ENCODE measurements at places on chromosomes 11 and 22. TPM values are rescaled to one million over a fixed set of nuclear protein-coding genes. Genes with fewer than 3 reads are reported as not detected.
A peak's percentile ranks its signal among the peaks of the same experiment; 100 is the strongest.

DNA sequence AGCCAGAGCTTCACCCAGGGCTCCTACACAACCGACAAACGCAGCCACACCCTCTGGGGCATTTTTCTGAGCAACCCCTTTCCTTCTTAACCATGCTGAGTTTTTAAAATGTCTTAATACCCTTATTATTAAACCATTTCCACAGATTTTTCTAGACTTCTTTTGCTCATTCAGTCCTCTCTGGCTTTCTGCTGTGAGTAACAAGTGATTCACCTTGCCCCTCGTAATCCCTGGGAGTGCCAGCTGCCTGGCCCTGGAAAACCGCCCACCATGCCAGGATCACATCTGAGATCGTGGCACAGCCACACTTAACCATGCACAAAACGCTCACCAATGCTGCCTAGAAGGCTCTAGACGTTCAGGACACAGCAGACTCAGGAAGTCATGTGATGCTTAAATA, 25.4 kb downstream of the YPEL1 start:
- H3K36me3 ChIP-seq, result no peaks in the 10 kb centered on the region
- H3K4me3 ChIP-seq, result no peak overlapping the region
- no peak overlapping the region for H3K27ac ChIP-seq
- no peaks in the 10 kb centered on the region for H3K27me3 ChIP-seq

DNA sequence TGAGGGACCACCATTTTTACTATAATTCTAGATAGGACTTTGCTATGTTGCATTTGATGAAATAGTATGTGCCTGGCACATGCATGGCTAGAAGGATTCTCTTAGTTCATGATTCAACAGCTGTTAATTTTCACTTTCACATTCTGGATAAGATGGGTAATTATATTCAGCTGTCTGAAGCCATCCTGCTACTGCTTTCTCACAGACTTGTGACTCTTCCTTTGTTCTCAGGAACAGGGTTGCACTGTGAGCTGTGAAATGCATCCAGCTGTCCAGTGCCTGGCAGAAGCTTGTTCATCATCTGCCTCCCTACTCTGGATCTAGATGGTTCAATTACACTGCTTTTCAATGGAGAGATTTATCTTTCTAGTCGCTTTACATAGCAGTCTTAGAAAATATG, 610.1 kb upstream of the ANO5 start:
- H3K4me3 ChIP-seq, result no peak overlapping the region
- H3K36me3 ChIP-seq, result no peaks in the 10 kb centered on the region
- H3K4me1 ChIP-seq, result no peaks in the 10 kb centered on the region
- no peak for DNase-seq
- H3K27ac ChIP-seq, result no peak overlapping the region

GRCh38 chr22:43305806-43306205, 37.4 kb downstream of the SCUBE1 start:
- H3K36me3 ChIP-seq, result no peaks in the 10 kb centered on the region
- no peaks in the 10 kb centered on the region for H3K27me3 ChIP-seq
- peak overlapping the region; percentile 89 for H3K27ac ChIP-seq
- H3K4me3 ChIP-seq, result no peak overlapping the region
- DNase-seq, result no peak

GRCh38 chr22:20989323-20990138, 7.4 kb downstream of the LZTR1 start:
- peaks cover 79% of the 10 kb centered on the region for H3K36me3 ChIP-seq
- H3K4me1 ChIP-seq, result no peaks in the 10 kb centered on the region
- no peak for DNase-seq
- no peak overlapping the region for H3K27ac ChIP-seq

- DNase-seq, result no peak
- no peak overlapping the region for H3K4me3 ChIP-seq
- peaks cover 53% of the 10 kb centered on the region for H3K36me3 ChIP-seq
- peaks cover 32% of the 10 kb centered on the region for H3K4me1 ChIP-seq
- no peaks in the 10 kb centered on the region for H3K27me3 ChIP-seq
Measured at GRCh38 chr11:68552542-68552941, 92.0 kb downstream of the PPP6R3 start.

- DNase-seq, result no peak
- H3K36me3 ChIP-seq, result peaks cover 63% of the 10 kb centered on the region
- H3K4me1 ChIP-seq, result no peaks in the 10 kb centered on the region
- H3K4me3 ChIP-seq, result no peak overlapping the region
Measured at GRCh38 chr11:94882931-94883330, 90.4 kb downstream of the CWC15 start.

- H3K4me3 ChIP-seq, result no peak overlapping the region
- H3K27ac ChIP-seq, result no peak overlapping the region
- no peaks in the 10 kb centered on the region for H3K4me1 ChIP-seq
- H3K36me3 ChIP-seq, result no peaks in the 10 kb centered on the region
- DNase-seq, result no peak
- no peaks in the 10 kb centered on the region for H3K27me3 ChIP-seq
Measured at GRCh38 chr11:133636711-133637355, 104.5 kb upstream of the OPCML start.

LRP5 gene
- 47.3 TPM for total RNA-seq
